Esophagus mucosa (tissue), 1 donor: ENCODE measurements at places on chromosomes 16 and 17. TPM values are rescaled to one million over a fixed set of nuclear protein-coding genes. Genes with fewer than 3 reads are reported as not detected.

- peak; percentile 72 for ATAC-seq
Measured at GRCh38 chr16:1812732-1813163, 13.9 kb downstream of the HAGH start.

DNA sequence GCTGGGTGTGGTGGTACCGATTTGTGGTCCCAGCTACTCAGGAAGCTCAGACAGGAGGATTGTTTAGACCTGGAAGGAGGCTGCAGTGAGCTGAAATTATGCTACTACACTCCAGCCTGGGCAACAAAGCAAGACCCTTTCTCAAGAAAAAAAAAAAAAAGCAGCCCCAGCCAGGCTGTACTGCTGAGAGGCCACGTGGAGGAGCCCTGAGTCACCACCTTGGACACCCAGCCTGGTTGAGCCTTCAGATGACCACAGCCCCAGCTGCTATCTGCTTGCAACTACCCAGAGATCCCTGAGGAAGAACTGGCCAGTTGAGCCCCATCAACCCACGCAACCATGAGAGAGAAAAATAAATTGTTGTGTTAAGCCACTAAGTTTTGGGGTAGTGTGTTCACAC, 23.6 kb upstream of the GPRC5C start:
- no peak for ATAC-seq

DNA sequence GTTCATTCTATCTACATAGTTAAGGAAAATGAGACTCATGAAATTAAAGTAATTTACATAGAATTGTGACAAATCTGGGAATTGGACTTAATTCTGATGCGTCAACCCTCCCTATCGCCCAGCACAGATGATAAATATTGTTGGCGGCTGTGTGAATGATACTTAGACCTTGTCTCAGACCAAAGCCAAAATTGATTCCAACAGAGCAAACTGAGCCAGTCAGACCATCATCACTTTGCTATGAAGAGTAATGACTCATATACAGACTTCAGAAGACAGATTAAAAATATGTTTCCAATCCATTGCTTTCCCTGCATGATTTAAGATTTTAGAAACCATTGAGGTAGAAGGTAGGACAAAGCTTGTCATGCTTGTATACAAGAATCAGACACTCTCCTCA, 1156.7 kb upstream of the CDH8 start:
- ATAC-seq = no peak

DNA sequence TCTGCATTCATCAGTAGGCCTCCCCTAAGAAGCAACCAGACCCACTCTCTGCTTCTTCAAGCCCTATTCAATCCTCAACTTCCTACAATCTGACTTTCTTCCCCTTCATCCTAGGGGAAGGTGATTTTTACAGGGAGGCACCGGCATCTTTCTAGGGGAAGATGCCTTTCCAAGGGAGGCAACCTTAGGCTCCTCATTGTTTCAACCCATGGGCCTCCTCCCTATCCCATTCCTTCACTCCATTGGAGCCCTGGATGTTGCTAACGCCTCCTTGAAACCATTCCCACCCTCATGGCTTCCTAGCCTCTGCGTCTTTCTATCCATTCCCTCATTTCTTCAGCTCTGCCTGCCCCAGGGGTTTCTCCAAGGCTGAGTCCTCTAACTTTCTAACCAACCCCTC, 2.7 kb upstream of the CUEDC1 start:
- ATAC-seq = no peak

GRCh38 chr17:48444516-48445247, 14.7 kb upstream of the SKAP1 start:
- no peak for ATAC-seq

DNA sequence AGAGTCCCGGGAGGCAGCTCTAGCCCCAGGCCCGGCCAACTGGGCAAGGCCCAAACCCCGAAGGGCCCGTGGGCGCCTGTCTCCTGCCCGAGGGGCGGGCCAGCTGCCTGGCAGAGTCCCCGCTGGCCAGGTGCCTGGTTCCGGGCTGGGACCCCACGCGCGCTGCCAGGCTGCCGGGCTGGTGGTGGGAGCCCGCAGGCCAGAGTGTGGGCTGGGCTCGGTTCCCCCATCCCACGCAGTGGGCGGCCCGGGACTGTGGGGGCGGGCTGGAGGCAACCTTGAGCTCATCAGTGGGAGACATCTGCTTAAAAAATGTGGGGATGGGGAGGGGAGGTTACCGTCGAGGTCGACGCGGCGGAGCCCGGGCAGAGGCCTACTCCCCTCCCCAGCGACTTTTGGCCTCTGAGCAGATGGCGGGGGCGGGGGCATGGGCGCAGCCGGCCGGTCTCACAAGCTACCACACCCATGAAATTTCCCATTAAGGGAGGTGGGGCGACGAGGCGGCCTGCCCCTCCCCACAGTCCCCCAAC, 176.4 kb upstream of the GSE1 start:
- peak; percentile 32 for ATAC-seq

- ATAC-seq = no peak
Measured at GRCh38 chr16:10405386-10405939, 19.6 kb downstream of the ATF7IP2 start.

DNA sequence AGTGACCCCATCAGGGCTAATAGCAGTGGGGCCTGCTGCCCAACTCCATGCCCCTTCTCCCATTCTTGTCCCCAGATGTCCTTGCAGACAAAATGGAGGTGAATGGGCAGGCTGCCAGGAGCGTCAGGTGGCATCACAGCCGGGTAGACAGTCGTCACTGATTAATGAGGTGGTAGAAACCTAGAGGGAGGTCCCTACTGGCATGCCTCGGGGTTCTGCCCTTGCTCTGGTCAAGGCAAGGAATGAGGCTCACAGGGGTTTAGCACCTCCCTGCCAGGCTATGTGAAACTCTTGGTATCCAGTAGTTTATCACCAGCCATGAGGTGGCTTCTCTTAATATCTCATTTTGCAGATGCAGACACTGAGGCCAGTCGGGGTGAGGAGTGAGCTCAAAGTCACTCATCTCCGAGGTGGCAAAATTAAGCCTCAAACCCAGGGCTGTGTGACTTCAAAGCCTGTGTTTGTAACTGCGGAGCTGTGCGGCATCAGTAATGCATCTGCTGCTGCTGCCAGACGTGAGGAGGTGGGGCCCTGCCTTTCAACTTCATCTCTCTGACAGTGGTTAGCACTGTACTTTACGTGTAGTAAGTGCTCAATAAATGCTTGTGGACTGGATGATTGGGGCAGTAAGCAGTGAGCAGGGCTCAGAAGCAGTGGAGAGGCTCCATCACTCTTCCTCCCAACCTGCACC, 21.3 kb downstream of the RAI1 start:
- no peak for ATAC-seq

DNA sequence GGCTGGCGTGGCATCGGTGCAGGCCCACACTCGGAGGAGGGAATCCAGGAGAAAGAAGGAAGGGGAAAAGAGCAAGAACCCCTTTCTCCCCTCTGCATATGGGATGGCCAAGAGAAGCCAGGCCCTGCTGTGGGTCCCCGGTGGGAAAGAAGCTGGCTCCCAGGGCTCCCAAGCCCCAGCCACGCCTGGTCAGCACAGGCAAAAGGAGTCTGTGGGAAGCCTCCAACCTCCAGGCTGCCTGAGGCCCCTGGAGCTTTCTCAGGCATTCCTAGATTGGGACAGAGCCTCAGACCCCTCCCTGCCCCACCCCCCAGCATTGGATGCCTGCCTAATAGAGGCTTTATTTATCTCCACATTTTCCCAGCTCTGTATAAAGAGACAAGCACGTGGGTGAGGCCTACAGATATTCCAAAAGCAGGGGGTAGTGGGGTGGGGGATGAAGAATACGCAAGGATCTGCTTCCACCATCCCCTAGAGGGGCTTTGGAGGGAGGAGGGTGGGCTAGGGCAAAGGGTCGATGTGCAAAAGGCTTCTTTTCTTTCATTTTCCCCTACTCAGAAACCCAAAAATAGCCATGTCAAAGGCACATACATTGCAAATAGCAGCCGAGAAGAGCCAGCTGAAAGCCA, 56.4 kb downstream of the MPRIP start:
- ATAC-seq = no peak

GRCh38 chr16:66720766-66721165, 24.2 kb upstream of the CMTM4 start:
- ATAC-seq = peak; percentile 48

DNA sequence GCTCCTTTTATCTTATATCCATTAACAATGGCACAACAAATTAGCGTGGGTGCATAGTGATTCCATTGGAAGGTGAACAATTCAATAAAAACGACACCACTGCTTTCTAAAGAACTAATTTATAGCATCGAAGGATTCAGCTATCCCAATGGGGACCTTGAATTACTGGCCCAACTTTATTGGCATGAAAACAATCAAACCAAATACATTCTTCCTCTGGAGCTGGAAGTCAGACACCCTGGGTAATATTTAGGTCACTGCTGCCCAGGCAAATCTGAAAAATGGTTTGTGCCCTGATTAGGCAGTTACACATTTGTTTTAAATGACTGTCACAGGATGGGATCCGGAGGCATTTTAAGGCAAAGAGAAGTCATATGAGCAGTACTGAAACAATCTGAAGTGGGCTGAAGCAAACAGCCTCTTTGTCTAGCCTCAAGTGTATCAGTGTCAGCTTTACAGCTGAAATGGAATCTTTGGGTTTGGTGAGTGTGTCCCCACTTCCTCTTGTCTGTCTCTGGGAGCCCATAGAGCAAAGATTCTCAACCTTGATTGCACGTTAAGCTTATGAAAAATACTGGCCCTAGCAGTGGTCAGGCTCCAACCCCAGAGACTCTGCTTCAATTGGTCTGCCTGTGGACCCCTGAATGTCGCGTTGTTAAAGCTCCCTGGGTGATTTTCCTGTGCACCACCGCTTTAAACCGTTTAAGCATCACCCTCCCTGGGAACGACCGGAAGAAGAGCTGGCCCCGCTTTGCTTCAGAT, 30.3 kb downstream of the CDK5R1 start:
- ATAC-seq = no peak

DNA sequence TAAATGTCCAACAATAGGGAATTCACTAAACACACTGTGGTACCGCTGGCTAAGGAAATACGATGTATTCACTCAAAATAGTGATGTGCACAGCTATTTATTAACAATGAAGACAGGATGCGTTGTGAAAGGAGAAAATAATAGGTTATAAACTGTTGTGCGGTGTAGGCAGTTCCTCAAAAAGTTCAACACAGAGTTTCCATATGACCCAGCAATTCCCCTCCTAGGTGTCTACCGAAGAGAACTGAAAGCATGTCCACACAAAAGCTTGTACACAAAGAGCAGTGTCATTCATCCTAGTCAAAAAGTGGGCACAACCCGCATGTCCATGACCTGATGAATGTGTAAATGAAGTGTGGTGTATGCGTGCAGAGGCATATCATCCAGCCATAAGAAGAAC, 1.2 kb upstream of the CES1 start:
- ATAC-seq = no peak

GRCh38 chr17:28860363-28860808, 5.6 kb downstream of the ERAL1 start:
- ATAC-seq = no peak

Gene MAP2K6
- 6.9 TPM for total RNA-seq

Gene DNAH17
- total RNA-seq = 0.12 TPM

Gene TAT
- 0.24 TPM for total RNA-seq

Gene STX1B
- 0.80 TPM for total RNA-seq

Gene WNK4
- total RNA-seq = 0.40 TPM

Gene ASPA
- total RNA-seq = 0.56 TPM

Gene SMIM36
- total RNA-seq = not detected

Gene PRAC1
- total RNA-seq = not detected

Gene PMFBP1
- 2.0 TPM for total RNA-seq

Gene TNRC6A
- 16.1 TPM for total RNA-seq
